ENCODE measurements at places on chromosomes 12 and 14.

DNA sequence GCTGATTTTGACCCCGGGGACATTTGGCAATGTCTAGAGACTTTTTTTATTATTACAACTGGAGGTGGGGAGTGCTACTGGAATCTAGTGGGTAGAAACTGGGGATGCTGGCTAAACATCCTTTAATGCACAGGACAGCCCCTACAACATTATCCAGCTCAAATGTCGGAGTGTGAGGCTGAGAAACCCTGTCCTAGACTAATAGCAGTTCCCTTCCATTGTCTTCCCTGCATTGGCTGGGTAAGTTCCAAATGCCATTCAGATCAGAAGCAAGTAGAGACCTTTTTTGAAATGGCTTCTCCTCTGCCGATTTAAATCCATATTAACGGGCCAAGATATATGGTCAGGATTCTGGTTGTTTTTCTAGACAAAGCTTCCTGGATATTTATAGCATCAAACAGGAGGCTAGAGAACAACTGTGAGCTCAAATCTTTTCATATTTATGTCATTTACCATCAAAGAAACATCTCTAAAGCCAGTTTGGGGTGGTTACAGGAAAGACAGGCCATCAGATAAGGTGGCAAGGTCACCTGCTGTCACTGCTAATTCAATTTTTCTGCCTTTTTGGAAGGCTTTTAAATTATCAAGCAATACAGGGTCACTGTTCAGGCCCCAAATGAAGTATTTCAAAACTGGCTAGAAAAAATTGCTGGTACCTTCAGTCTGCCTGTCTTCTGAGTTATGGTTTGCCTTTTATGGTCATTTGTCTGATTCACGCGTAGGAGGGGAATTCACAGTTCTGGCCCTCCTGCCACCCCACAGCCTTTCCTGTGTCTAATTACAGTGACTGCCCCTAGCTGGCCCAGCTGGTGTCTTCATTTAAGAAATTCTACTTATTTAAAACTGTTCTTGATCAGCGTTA, 20.1 kb upstream of the AKAP5 start:
- no peak for DNase-seq

DNA sequence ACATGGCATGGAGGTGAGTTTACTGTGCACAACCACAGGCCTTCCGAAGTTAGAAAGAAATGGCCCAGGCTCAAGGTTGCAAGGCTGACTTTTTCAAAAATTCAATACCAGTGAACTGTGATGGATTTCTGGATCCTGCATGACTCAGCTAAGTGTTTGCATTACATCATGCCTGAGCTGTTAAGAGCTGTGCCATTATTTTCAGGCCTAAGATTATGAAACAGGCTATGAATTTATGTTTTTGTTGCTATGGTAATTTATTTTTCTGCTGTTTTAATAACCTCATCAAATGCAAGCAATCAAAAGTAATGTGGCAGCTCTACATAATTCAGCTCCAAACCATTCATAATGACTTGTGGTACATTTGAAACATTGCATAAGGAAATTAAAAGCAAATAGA, 457.7 kb upstream of the TMEM132C start:
- DNase-seq, result no peak

- no peak for DNase-seq
Observed at GRCh38 chr14:36238666-36239363, 62.3 kb upstream of the PTCSC3 start.

- DNase-seq, result no peak
Observed at GRCh38 chr12:43198608-43199007, 353.4 kb downstream of the ADAMTS20 start.

DNA sequence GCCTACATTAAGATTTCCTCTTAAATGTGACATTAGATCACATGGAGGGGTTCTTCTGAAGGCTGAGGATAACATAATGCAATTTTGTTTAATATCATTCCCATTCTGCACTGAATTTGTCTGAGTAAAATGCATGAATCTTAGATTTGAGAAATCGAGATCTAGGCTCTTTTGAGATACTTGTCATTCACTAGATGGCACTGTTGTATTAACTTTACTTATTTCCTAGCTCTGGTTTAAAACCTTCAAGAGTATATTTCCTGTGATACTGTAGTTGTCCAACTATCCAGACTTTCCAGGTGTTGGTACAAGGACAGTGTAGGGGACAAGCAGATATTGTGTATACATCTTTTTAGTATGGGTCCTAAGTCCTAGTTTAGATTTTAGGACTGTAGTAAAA, 91.7 kb upstream of the SEL1L start:
- DNase-seq, result peak; percentile 19

GRCh38 chr14:85590784-85591183, 60.8 kb downstream of the FLRT2 start:
- DNase-seq, result no peak

GRCh38 chr14:42222924-42223471, 616.3 kb downstream of the LRFN5 start:
- peak; percentile 86 for DNase-seq

DNA sequence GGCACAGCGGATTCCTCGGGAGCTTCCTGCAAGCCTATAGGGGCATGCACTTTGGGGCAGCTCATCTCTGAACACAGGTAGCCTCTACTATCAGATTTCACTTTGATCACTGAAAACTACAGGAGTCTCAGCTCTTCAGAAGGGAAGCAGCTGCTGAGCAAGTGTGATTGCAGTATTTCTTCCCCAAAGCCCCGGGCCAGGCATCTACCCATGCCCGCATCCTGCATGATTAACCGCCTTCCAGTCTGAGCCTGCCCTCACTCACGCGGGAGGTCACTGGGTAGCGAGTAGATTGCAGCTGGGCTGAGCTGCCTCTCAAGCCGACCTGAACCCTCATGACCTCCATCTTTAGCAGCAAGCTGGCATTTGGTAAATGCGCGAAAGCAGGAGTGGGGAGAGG, 334.7 kb downstream of the DPF3 start:
- DNase-seq, result no peak

GRCh38 chr12:124311292-124312109, 16.6 kb downstream of the RFLNA start:
- DNase-seq, result no peak

- no peak for DNase-seq
Observed at GRCh38 chr12:54148560-54149429, 40.0 kb downstream of the SMUG1 start.

DNA sequence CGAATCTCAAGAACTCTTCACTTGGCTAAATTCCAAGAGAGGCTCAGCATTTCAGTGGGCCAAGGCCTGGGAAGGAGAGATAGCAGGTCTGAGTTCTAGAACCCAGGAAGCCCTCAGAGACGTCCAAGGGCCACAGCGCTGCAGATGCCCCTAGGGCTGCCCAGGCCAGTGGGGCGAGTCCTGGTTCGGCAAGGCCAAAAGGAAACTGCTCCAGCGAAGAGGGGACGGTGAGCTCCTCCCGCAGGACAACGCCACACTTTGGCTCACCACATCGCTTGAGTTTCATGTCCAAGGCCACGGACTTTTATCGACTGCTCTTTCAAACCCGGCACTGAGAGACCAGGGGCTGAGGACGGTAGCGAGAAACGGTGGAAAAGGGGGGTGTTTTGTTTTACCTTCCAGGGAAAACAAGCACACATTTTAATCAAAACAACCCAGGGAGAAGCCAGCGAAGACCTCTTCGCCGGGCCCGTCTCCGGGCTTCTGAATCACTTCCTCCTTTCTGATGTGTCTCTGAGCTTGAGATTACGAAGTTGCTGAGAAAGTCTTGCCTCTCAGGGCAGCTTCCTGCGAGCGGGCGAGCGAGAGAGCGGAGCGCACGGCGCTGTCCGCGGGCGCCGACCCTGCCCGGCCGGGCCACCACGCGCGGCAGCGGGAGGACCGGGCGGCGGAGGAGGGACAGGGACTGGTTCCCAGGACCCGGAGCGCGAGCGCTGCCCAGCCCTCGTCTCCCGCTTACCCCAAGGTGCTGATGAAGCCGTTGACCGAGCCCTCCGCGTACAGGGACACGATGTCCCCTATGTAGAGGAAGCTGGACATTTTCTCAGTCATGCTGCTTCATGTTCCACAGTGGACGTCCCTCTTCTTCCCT, 808 bp downstream of the ITPR2 start:
- no peak for DNase-seq

GRCh38 chr14:50796390-50796789, 34.6 kb downstream of the NIN start:
- no peak for DNase-seq

DNA sequence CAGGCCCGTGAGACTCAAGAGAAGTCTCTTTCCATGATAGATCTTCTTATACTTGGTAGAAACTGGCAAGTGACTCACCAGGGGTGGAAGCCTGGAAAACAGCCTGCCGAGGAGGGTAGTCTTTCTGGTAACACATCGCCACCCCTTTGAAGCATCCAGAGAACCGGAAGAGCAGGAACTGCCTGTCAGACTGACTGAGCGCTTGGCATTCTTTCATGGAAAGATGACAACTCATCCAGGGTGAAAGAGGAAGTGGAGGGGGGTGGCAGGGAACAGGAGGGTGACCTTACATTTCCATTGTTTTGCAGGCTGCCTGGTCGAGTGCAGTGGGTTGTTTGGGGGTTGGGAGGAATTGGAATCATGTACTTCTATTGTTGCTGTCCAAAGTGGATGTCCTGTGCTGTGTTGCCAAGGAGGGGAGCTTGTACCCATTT, 34.5 kb downstream of the PRKCH start:
- no peak for DNase-seq

GRCh38 chr14:51069055-51069454, 25.9 kb downstream of the TRIM9 start:
- DNase-seq, result no peak

- DNase-seq, result no peak
Observed at GRCh38 chr14:99435327-99435726, 45.3 kb downstream of the SETD3 start.

- no peak for DNase-seq
Observed at GRCh38 chr12:30885321-30885720, 41.2 kb upstream of the TSPAN11 start.

- DNase-seq, result peak; percentile 83
Observed at GRCh38 chr12:52119398-52120254, 40.1 kb downstream of the SMIM41 start.

DNA sequence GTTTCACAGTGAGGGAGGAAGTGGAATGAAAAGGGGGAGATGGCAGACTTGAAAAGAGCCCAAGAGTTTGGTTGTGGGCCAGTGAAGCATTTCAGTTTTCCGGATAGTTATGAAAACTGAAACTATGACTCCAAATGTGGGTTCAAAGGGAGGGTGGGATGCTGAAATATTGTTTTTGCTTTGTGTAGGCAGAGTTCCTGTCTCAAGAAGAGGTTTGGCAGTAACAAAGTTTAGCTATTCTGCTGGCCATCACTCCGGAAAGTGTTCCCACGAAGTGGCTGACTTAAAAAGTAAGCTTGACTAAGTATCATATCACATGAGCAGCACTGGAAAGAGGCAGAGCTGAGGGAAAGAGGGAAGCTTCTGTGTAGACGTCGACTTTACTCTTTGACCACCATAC, 85.2 kb downstream of the CAND1 start:
- no peak for DNase-seq

- DNase-seq, result no peak
Observed at GRCh38 chr12:124466216-124467128, 100.9 kb downstream of the NCOR2 start.

GRCh38 chr14:24941719-24942118, 108.2 kb downstream of the STXBP6 start:
- DNase-seq, result peak; percentile 84

DNA sequence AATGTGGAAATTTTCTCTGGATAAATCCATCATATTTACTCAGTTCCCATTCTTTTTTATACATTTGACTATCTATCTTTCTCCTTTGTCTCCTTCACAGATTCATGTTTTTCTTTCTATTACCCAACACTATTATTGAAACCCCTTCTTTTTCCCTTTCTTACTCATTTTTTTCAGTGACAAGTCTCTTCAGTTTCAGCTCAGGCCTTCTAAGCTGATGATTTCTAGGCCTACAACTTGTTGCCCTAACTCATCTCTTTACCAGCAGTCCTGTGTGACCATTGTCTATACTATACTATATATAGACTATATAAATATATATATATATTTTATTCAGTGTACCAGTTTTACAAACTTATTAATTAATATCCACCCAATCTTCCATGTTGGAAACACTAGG, 31.8 kb downstream of the SLC16A7 start:
- no peak for DNase-seq

DNA sequence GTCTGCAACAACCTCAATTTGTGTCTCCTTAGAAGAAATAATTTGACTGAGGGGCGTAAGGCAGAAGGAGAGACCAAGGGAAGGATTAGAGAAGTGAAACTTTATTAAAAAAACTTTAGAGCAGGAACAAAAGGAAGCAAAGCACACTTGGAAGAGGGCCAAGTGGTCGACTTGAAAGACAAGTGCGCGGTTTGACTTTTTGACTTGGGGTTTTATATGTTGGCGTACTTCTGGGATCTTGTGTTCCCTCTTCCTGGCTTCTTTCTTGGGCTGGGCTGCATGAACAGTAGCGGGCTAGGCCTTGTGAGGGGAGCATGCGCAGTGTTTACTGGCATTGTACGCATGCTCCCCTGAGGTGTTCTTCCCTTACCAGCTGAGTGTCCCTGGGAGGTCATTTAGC, 369.3 kb upstream of the DCN start:
- DNase-seq, result no peak

- DNase-seq, result no peak
Observed at GRCh38 chr12:121232163-121232562, 22.2 kb downstream of the P2RX4 start.

GRCh38 chr12:40832668-40833067, 140.4 kb downstream of the CNTN1 start:
- no peak for DNase-seq

- DNase-seq, result no peak
Observed at GRCh38 chr12:57276935-57277563, 26.1 kb upstream of the STAC3 start.

DNA sequence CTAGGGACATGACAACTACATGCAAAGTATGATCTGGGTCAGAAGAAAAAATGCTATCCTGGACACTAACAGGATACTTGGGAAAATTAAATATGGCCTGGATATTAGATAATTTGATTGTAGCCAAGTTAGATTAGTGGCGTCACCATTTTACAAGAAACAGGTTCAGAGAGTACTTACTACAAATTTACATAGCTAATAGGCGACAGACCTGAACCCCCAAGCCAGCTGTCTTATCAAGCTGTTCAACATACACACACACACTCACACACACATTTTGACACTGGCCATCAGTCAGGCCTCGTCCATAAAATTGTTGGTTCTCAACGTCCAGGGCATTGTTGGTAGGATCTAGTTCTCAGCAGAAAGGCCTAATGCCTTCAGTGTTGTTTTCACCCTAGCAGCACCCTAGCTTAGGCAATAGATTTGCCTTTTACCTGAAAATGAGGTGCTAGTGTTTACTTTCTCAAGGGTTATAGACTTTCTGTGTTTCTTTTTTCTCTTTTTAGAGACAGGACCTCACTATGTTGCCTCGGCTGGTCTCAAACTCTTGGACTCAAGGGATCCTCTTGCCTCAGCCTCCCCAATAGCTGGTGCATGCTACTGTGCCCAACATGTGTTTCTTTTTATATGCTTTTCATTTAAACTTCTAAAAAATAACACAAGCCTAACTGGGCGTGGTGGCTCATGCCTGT, 3.3 kb upstream of the C14orf93 start:
- no peak for DNase-seq

GRCh38 chr12:8667270-8667669, 4.6 kb upstream of the MFAP5 start:
- DNase-seq, result no peak

- no peak for DNase-seq
Observed at GRCh38 chr14:51328772-51329353, 88.8 kb downstream of the TMX1 start.

- DNase-seq, result no peak
Observed at GRCh38 chr14:28901631-28902030, 135.0 kb downstream of the FOXG1 start.

GRCh38 chr12:47223031-47223847, 143.5 kb upstream of the AMIGO2 start:
- no peak for DNase-seq

- DNase-seq, result no peak
Observed at GRCh38 chr12:805022-805632, 52.7 kb downstream of the WNK1 start.

- DNase-seq, result no peak
Observed at GRCh38 chr12:120367924-120368788, 808 bp downstream of the MSI1 start.

All from NCI-H2107 (cell line).